ENCODE measurements at places on chromosomes 2 and 18.

DNA sequence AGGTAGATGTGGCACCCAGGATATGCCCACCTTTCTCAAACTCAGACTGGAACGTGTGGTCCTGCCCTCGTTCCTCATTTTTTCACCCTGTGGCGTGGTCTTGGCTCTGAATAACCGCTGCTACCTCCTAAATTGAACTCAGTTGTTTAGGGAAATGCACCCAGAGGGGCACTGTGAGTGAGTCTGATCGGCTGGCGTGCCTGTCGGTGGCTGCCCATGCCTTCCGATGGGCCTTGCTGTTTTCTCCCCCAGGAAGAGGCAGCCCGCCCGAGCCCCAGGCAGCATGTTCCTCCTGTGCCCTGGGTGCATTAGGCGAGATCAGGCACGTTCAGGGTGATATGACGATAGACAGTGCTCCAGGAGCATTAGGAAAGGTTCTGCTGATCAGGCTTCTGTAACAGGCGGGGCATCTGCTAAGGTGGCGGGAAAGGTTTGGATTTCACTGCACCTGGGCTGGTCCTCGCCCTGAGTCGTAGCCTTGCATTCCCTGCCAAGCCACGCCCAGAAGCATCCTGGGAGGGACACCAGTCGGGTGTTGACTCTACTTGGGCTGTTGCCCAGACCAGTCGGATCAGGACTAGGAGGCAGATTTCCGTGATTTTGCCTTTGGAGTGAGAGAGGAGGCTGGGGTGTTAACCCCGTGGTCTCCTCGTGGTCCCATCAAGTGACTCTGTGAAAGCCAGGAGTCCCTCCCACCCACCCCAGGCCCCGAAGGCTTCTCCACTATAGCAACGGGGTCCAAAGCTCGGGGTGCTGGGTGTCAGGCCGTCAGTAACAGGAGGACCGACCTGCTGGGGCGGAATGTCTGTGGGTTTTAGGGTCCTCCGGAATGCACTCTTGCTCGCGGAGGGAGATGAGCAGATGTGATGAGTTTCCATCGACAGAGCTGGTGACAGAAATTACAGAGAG lies 75.1 kb downstream of the SH3BP4 start:
- no peak for DNase-seq

GRCh38 chr2:75100011-75100800 lies 99.1 kb downstream of the TACR1 start:
- DNase-seq: no peak

DNA sequence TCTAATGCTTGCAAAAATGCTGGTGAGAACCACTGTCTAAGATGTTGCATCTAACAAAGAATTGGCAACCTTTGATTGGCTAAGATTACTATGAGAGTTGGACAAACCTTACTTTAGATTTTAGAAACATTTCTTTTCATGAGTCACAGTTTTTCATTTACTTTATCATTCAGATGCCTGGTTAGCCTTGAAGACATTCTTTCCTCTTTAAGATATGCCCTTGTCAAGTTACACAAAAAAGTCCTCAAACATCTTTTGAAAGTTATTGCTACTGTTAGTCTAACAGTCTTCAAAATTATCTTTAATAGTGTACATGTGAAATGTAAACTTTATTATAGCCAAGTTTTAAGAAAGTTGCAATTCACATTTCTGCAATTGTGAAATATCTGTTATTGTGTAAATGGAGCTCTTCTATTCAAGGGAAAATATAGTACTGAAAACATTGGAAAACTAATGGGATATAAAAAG lies 276.3 kb downstream of the RND3 start:
- no peak for DNase-seq

DNA sequence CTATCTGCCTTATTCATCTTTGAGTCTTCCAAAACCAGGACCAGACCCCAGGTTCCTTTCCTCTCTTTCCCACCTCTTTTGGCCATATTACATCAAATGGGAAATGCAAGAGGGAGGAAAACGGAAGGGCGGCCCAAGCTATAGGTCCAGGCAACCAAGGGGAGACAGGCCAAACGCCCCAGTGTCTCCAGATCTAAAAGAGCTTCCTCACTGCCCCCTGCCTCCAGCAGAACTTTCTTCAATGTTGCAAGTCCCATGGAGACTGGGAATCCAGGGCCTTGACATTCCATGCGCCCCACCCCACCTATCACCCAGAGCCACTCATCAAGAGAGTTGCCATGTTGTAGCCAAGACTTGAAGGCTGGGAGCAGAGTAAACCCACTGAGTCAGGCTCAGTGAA lies 15.4 kb downstream of the TNS1 start:
- DNase-seq: no peak

All from suppressor macrophage treated with lipopolysaccharide for 4 hours (primary cell).